ENCODE measurements at places on chromosomes 5 and 9.
A peak's percentile ranks its signal among the peaks of the same experiment; 100 is the strongest.

DNA sequence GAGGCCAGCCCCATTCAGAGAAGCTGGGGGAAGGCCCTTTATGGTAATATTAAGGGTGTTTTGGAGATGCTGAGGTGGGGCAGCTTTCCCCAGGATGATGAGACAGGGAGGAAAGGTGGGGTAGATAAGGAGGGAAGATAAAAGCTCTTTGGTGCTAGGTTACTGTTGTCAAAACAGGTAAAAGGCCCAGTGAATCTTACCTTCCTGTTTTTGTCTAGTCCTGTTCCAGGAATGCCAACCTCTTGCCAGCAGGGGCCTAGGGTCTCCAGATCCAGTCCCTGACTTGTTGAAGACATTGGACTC, 797 bp upstream of the CCL27 start:
- peak; percentile 23 for DNase-seq

DNA sequence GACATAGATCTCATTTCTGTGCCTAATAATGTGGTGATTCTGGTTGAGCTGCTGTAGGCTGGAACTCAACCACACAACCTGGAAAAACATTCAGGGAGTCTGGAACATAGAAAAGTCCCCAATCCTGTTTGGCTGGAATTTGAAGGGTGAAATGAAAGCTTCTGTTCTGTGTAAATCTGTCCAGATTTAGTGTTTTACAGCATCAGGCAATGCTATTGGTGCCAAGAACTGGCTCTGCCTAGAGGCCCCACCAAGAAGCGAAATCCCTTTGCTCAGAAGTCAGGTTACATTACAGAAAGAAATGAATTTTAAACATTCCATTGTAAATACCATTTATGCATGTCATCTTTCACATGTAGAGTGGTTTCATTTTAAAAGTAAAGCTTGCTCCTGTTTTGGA, 56.3 kb downstream of the TMEM174 start:
- no peak for DNase-seq

- DNase-seq = no peak
Observed at GRCh38 chr5:5146530-5147160, 6.5 kb downstream of the ADAMTS16 start.

- no peak for DNase-seq
Observed at GRCh38 chr9:93187047-93187446, 3.1 kb downstream of the WNK2 start.
